Hepatocyte (in vitro differentiated cells): ENCODE measurements at places on chromosomes 4 and X. TPM values are rescaled to one million over a fixed set of nuclear protein-coding genes. Genes with fewer than 3 reads are reported as not detected.

The PFKFB1 gene
- total RNA-seq = 1.5 and 2.1 TPM in 2 replicates

The IL1RAPL2 gene
- 0.36 and 0.40 TPM in 2 replicates for total RNA-seq

The IL2 gene
- total RNA-seq = not detected in 2 replicates

The SCRG1 gene
- total RNA-seq = 2.1 and 3.5 TPM in 2 replicates

The PABPC5 gene
- 5.4 and 7.1 TPM in 2 replicates for total RNA-seq

The HSFX3 gene
- total RNA-seq = not detected in 2 replicates
